NCI-H460 (cell line): ENCODE measurements at places on chromosomes 1 and 21. TPM values are rescaled to one million over a fixed set of nuclear protein-coding genes. Genes with fewer than 3 reads are reported as not detected.
A peak's percentile ranks its signal among the peaks of the same experiment; 100 is the strongest.

GRCh38 chr1:230153641-230154296 lies 86.7 kb downstream of the GALNT2 start:
- DNase-seq, result no peak

GRCh38 chr1:234925440-234926263 lies 203.0 kb downstream of the TOMM20 start:
- peak; percentile 12 for DNase-seq

DNA sequence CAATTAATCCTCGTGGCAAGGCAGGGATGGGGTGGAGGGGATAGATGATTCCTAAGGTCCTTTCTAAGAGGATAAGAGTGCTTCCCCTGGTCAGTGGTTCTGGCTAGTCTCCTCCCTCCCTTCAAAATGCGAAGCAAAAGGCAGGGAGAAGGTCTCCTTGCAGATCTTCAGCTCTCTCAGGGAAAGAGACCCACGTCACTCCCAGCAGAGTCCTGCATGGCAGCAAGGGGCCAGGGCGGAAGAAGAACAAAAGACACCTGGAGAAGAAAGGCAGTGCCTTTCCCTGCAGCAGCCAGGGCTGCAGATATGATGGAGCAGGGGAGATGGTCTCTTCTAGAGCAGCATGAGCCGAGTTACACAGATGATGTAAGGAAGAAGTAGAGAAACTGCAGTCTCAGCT lies 29.6 kb upstream of the SLAMF9 start:
- no peak for DNase-seq

DNA sequence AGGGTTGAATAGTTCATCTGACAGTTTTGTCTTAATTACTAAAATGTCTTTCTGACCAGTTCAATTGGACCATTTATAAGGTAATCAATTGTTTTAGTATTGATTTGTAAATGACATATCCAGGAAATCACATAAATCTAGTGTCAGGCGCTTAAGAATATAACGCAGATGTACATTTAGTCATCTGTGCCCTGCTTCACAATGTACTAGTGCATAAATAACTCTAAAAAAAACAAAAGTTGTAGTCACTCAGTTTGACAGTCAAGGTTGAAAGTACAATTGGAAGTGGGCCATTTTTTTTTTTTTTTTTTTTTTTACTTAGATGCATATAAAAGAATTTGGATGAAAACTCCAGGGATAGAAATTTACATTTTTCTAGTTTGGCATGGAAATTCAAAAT lies 490.4 kb downstream of the PTPRC start:
- no peak for DNase-seq

- no peak for DNase-seq
These were observed 874.8 kb downstream of the KCNT2 start for GRCh38 chr1:195733408-195733807.

GRCh38 chr21:38123626-38124025 lies 133.2 kb upstream of the KCNJ15 start:
- DNase-seq, result no peak

- DNase-seq, result no peak
These were observed 40.0 kb downstream of the EPHB2 start for GRCh38 chr1:22750685-22751051.

GRCh38 chr1:204802401-204803175 lies 68.1 kb upstream of the NFASC start:
- DNase-seq, result no peak

GRCh38 chr1:54542120-54542961 lies 5.7 kb upstream of the ACOT11 start:
- DNase-seq, result peak; percentile 24

GRCh38 chr1:42736152-42736551 lies 3.9 kb downstream of the CLDN19 start:
- peak; percentile 30 for DNase-seq

DNA sequence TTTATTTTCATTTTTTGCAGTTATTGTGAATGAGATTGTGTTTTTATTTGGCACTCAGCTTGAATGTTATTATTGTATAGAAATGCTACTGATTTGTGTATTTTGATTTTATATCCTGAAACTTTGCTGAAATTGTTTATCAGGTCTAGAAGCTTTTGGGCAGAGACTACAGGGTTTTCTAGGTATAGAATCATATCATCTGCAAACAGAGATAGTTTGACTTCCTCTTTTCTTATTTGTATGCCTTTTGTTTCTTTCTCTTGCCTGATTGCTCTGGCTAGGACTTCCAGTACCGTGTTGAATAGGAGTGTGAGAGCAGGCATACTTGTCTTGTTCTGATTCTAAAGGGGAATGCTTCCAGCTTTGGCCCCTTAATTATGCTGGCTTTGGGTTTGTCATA lies 27.3 kb downstream of the ZNF691 start:
- DNase-seq, result no peak

DNA sequence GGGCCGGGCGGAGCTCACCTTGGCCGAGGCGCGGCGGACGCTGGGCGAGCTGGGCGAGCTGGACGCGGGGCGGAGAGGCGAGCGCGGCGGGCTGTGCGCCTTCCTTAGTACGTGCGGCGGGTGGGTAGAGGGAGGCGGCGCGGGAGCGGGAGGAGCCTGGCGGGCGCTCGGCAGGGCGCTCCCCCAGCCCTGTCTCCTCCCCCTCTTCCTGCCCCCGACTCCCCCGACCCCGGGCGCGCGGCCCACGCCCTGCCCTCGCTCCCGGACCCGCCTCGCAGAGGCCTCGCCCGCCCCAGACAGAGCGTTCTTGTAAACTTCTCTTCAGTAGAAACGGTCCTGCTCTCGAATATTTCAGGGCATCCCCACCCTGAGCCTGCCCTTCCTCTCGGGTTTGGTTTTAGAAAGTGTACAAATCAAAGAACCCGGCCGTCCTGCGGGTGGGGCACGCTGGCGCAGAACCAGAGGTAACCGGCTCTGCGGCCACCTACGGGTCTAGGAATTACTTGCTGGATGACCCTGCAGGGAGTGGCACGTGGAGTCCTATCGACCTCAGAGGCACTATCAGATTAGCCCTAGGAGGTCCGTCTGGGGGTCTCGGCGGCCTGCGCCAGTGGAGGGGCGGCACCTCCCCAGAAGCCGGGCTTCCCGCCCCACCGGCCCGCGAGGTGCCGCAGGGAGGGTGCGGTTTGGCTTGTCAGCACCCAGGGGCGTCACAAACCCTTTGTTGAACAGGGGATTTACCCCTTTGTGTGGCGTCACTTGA lies at the start of gene S100A10:
Gene S100A10 (minus strand): TSS at position 126 of the 763 bp plus-strand sequence. CDS start 7,629 bp downstream, outside the sequence.
- DNase-seq, result peak; percentile 82

GRCh38 chr1:225410036-225410435 lies 17.8 kb downstream of the LBR start:
- DNase-seq, result no peak

AMY1A gene
- total RNA-seq, result not detected in 2 replicates

PAX7 gene
- total RNA-seq, result 0.98 and 1.4 TPM in 2 replicates

KIF2C gene
- 43.6 and 49.8 TPM in 2 replicates for total RNA-seq

FCRLB gene
- total RNA-seq, result 0.97 and 2.0 TPM in 2 replicates

SPATA1 gene
- total RNA-seq, result 0.64 TPM in 1 of 2 replicates, not detected in the other

WNT3A gene
- not detected in 2 replicates for total RNA-seq

PCBP3 gene
- total RNA-seq, result 24.1 and 24.2 TPM in 2 replicates

ADORA3 gene
- not detected in 2 replicates for total RNA-seq

MXRA8 gene
- not detected in 2 replicates for total RNA-seq

OR14K1 gene
- not detected in 2 replicates for total RNA-seq

ACKR1 gene
- not detected in 2 replicates for total RNA-seq

RNASEL gene
- total RNA-seq, result 6.6 and 7.6 TPM in 2 replicates
